ENCODE measurements at places on chromosomes 3 and 15.

DNA sequence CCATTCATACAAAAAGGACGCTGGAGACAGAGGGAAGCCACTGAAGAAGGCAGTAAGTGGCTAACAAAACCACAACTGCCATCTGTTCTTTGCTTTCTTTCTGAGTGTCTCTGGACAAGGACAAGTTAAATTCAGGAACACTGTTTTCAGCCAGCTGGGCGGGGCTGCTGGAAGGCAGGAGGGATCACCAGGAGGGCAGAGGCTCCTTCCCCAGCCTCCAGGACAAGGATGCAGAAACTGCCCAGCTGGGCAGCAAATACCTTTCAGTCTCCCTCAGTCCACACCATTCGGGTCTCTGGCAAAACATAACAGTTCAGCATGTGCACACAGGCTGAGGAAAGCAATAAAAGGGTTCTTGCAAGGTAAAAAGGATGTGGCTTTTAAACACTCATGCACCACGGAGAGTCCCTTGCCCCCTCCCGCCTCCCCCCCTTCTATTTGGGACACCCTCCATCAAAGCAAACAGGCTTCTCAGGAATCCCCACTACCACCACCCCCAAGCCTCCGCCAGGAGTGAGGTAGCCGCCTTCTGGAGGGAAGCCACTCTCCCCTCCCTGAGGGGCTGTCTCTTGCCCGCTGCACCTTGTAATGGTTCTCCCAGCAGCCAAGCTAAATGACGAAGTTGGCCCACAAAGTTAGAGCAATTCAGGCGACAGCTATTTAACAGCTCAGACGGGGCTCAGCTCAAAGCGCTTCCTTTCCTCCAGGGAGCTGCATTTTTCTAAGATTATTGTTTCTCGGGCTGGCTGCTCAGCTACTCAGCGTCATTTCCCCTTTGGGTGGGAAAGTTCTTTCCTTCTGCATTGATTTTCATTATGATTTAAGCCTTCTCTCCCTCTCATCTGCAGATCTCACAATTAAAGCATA lies 3.8 kb downstream of the HEG1 start:
- peak; percentile 39 for DNase-seq

- no peak for DNase-seq
Observed at GRCh38 chr3:181464033-181464694, 247.6 kb upstream of the SOX2 start.

DNA sequence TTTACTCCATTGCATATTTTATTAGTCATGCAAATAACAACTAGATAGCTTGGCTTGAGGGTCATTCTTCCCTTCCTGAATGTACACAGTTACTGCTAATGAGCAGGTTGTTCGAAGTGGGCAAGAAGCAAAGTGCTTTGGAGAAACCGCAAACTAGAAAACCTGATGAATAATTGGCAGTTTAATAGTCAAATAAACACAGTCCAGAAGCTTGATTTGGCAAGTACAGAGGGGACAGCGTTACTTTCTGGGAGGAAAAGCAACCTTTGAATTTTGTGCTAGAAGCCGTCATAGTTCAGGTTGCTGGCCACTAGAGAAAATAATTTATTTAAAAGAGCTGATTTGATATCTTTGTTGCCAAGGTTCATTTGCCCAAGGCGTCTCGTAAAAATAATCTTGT lies 94.9 kb downstream of the MFSD1 start:
- DNase-seq = no peak

DNA sequence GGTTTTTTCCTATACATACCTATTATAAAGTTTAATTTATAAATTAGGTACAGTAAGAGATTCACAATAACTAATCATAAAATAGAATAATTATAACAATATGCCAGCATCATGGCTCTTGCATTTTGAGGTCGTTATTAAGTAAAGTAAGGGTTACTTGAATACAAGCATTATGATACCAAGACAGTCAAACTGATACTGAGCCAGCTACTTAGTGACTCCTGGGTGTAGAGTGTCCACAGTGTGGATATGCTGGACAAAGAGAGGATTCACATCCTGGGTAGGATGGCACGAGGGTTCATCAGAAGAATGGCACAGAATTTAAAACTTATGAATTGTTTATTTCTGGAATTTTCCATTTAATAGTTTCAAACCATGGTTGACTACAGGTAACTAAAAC lies 157.2 kb upstream of the IL12A start:
- no peak for DNase-seq

GRCh38 chr3:74409066-74409465 lies 205.4 kb downstream of the CNTN3 start:
- no peak for DNase-seq

GRCh38 chr3:135169651-135170050 lies 374.6 kb downstream of the EPHB1 start:
- no peak for DNase-seq

DNA sequence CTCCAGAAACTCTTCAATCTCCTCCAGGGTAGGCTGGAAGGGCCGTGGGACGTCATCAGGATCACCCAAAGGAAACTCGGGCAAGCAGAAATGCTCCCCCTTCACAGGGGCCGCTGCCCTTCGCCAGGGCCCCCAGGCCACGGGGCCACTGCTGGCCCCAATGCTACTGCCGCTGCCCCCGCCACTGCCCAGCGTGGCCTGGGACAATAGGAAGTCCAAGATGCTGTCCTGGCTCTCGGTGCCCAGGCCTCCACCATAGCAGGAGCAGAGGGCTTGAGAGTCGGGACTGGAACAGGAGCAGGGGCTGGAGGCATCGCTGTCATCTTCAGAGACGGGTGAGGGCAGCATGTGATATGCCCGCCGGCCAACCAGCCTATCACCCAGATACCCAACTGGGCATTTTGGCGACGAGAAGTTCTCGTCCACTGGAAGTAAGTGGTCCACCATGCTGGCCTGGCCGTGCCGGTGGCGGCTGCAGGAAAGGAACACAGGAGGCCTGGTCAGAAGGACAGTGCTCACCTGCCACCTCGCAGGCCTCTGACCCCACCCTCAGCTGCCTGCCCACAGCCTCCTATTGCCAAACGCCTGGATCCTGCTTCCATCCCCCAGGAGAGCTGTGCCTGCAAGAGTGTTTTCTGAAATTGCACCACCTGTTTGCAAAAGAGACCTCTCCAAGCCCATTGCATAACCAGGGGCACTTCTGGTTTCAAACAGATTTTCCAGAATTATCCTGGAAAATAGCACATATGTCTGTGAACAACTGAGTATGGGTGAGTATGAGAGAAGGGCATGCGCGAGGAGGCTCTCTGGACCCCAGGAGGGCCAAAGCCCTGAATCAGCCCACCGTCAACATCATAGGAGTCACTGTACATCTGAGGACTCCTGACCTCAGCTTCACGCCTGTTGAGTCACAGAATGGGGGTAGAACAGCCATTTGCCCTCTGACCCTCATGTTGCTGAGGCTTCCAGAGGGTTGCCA lies 4.4 kb downstream of the KLF15 start:
- no peak for DNase-seq

GRCh38 chr3:18717598-18717997 lies 292.5 kb upstream of the SATB1 start:
- DNase-seq = no peak

DNA sequence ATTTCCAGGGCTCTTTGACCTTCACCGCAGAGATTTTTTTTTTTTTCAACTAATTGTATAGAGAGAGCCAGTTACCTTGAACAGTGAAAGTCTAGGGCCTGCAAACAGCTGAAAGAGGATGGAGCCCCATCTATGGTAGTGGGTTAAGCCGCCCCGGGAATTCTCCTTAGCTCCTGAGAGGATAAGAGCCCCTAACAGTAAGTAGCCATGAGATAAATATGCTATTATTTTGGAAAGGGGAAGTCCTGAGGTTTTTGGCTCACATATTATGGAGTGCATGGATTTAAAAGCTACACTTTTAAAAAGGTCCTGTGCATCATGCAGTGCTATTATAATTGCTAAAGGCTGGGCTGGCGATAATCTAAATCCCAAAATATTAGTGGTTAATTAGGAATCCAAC lies 115.0 kb downstream of the FBN1 start:
- no peak for DNase-seq

DNA sequence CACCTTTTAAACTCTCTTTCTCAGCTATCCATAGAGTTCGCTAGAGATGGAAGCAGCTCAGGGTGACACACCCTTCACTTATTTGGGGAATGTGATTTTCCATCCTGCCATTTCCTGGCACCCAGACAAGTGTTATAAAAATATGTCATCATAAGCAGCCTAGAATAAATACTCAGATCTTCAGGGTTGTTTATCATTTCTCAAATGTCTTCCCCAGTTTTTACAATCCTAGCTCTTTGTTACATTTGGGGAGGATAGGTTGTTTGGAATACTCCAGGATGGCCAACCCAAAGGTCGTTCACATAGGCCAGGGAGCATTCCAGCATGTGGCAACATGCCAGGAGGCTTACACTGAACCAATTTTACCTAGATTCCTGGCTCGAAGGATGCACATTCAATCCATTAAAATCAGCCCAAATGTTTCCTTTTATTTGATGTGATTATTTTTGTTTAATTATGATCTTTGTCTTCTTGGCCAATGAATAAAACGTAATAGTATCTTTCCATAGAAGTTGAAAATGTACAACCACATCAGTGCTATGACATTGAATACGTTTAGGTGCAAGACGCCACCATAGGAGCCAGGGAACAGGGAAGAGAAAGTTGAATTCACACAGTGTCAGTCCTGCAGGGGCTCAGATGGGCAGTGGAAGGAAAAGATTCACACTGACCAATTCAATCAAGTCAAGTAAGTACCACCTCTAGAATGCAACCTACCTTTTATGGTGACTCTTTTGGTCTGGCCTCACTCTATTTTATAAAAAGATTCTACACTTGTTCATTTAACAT lies 537.7 kb upstream of the MDFIC2 start:
- DNase-seq = no peak

DNA sequence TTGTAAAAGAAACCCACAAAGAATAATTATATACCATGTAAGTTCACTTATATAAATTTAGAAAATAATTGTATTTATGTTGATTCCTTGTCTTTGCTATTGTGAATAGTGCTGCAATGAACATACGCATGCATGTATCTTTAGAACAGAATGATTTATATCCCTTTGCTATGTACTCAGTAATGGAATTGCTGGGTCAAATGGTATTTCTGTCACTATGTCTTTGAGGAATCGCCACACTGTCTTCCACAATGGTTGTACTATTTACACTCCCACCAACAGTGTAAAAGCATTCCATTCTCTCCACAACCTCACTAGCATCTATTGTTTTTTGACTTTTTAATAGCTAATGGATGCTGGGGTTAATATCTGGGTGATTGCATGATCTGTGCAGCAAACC lies 149.4 kb upstream of the CNTN3 start:
- no peak for DNase-seq

- no peak for DNase-seq
Observed at GRCh38 chr15:72554471-72555425, 80.6 kb downstream of the ARIH1 start.

DNA sequence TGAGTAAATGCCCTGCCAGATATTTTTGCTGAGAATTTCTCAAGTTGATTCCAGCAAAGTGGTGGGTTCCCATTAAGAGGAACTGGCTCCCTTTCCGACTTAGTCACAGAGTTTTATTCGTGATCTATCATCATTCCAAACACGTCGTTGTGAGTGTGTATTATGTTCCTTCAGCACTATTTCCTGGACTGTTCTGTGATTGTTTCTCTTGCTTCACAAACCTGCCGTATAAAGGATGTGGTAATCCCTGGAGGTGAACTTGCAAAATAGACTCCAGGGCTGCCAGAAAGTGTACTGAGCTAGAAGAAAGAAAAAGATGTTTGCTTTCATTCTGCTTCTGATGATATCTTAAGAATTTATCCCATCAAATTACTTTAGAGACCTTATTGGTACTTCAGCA lies 14.5 kb upstream of the CAPN3 start:
- no peak for DNase-seq

DNA sequence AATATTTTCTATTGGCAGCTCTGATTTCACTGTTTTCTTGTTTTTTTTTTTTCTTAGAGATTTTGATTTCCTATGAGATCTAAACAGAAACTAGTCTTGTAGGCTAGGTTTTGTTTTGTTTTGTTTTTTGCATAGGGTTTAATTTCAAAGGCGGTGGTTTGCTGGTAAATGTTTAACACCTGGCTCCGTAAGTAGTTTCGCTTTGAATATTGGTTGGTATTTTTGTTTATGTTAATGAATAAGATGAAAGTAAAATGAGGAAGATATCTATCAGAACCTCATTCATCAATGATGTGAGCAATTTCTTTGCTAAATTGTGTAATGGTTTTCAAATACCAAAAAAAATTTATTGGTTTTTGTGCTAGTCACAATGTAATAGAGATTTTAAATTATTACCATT lies 39.7 kb upstream of the TM4SF1 start:
- no peak for DNase-seq

DNA sequence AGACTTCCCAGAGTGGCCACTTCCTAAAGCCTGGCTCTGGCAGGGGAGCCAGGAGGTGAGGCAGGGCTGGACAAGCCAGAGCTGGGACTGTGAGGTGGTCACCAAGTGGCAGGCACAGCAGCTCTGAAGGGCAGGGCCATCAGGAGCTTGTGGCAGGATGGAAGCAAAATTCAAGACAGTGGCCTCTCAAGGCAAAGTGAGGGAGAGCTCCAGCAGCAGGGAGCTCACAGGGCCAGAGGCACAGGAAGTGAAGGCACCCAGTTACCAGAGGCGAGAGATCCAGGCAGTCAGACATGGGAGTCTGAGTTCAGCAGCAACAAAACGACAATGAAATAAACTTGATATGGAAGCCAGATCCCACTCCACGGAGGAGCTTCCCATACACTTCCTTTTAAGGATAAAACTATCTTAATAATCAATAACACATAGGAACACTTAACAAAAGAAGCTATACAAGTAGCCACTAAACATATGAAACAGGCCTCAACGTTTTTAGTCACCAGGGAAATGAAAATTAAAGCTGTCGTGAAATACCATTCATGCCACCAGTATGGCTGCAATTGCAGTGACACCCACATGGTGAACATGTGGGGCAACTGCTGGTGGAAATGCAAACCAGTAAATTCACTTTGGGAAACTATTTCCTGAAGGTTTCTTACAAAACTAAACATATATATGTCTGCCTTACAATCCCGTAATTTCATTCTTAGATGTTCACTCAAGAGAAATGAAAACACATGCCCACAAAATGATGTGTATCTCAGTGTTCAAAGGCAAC lies 35.4 kb upstream of the TMEM158 start:
- no peak for DNase-seq

GRCh38 chr3:119538772-119539171 lies 20.6 kb downstream of the CD80 start:
- DNase-seq = no peak

DNA sequence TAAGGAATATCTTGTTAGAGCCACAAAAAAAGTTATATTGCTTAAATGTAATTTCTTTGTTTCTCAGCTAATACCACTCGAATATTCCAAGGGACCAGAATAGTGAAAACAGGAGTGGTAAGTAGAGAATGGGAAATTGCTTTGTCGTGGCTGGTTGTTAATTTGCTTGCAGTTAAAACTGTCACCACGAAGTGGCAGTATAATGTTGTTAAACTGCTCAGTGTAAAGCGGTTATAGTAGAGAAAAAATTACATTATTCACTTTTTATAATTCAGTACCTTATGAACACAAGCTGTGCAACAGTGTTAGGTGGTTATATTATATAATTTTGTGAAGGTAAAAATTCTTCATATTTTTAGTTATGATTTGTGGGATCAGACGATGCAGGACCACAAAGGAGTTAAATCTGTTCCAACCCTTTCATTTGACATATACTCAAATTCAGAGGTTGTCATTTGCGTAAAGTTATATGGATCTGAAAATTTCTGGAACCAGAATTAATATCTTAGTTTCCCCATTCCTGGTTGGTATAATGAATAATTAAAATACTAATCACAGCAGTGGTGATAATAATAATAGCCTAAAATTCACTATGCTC lies 171.8 kb downstream of the FEZF2 start:
- peak; percentile 9 for DNase-seq

All from NCI-H2171 (cell line).